ENCODE measurements at places on chromosomes 3 and 15.

GRCh38 chr3:120462409-120462959, 11.7 kb upstream of the FSTL1 start:
- no peak for DNase-seq

GRCh38 chr15:94032571-94032970, 198.8 kb upstream of the MCTP2 start:
- DNase-seq: no peak

- DNase-seq: no peak
Observed at GRCh38 chr3:14630404-14631100, 21.0 kb upstream of the CCDC174 start.

GRCh38 chr3:69914395-69914794, 85.1 kb upstream of the SAMMSON start:
- DNase-seq: no peak

DNA sequence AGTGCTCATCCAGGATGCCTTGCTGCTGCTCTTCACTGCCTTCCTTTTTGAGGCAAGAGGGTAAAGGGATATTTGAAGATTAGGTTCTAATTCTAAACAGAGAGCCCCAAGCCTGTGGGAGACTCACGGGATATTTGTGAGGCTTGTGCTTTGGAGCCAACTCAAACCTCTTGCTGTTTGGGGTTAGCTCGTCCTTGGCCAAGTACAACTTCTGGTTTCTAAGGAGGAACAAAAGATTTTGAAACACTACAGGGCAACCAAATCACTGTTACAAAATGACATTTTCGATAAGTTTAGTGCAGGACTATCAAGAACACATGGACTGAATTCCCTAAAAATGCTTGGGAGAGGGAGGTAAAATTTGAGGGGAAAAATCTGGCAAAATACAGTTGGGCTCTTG, 190.2 kb downstream of the RORA start:
- DNase-seq: no peak

GRCh38 chr3:40169983-40170382, 139.5 kb upstream of the EIF1B start:
- DNase-seq: no peak

DNA sequence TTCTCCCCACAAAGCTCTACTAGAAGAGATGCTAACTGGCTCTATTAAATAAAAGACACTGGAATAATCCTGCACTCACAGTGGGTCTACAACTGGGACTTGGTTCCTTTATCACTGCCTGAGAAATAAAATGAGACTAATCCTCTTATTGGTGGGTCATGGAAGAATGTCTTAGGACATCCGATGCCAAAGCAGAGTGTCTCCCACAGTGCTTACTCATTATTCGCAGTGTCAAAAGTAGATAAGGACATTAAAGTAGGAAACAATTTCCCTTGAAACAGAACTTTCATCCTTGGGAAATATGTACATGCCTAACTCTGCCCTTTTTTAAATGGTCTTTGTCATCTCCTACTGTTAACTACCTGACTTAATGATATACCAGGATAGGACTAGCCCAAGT, 71.5 kb downstream of the GSK3B start:
- no peak for DNase-seq

DNA sequence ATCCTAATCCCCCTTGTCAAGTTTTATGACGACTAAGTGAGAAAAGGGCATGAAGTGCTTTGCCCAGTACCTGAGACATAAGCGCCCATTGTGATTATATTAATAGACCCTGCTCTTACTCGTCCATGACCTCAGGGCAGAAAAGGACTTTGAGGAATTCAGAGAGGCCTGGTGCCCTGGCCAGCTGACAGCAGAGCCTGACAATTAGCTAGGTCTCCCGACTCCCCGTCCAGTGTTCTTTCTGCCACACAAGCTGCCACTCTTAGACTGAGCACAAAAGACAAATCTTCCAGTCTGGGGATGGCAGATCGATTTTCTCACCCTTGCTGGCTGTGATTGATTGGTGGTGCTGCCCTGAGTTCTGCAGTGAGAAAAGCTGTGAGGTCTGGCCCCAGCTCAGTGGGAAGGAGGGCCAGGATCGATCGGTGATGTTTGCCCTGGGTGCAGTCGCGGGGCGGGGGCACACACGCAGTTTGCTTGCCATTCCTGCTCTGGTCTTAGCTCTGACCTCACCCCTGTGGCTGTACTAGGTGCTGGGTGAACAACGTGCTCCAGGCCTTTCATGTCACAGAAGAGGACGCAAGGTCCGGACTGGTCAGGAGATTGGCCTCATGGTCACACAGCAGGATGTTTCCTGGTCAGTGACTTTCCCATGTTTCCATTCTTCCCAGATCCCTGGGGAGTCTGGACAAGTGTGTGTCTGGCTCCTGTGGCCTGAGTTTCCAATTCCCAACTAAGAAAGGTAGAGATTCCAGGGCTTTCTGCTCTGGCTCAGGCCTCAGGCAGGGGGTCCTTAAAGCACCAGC, 67.4 kb upstream of the TLE3 start:
- DNase-seq: no peak

DNA sequence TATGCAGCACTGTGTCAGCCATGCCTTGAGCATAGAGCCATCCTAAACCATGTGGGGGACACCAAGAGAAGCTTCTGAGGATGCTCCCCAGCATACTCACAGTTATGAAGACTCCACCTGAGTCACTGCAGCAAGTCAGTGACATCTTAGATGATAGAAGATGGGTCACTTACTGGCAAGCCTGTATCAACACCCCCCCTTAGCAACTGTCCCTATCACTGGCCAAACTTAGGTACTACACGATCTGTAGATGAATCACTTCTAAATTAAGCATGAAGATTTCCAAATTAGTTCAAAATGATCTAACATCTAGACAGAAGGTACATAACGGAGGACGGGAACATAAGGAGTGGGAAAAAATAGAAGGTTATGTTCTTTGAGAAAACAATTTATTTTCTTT, 13.2 kb upstream of the LMCD1 start:
- no peak for DNase-seq

DNA sequence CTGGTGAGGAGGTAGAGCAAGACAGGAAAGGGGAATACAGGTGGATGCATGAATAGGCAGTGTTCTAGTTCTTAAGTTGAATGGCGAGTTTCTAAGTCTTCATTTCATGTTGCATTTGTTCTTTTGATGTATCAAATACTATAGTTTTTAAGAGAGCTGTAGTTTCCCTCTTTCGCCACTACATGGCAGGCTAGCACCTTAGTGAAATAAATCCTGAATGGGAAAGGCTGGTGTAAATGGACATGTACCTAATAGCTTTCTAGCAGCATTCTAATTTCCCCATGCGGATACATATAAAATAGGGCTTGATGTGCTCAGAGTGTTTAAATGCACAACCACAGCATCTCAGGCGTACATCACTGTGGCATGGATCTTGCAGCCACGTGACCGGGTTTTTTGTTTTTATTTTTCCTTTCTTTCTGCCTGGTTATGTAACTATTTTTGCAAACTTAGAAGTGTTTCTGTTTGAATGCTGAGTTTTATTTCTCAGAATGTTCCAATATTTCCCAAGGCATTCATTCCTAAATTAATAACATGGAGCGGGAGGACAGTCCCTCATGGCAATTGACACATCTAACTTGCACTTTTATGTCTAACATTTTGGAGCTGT, 23.5 kb upstream of the CLN6 start:
- no peak for DNase-seq

- DNase-seq: no peak
Observed at GRCh38 chr15:46386356-46386755, 751.5 kb downstream of the SQOR start.

DNA sequence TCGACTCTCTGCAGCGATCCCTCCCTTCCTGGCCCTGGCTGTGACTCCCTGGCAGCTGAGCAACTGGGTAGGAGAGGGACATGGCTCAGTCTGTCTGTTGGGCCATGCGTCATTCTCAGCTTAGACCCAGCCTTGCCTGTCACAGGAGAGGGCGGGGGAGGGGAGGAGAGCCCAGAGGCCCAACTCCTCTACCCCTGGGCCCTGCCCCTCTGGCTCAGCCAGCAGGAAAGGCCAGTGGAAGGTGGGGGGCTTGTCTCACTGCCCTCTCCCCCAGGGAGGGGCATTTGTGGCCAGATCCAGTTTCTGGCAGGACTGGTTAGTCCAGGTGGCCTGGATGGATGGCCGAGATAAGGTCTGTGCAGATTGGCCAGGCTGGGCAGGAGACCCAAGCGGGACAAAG, 31.6 kb downstream of the DNAJB8 start:
- DNase-seq: no peak
